ENCODE measurements at places on chromosomes 7 and 10.
A peak's percentile ranks its signal among the peaks of the same experiment; 100 is the strongest.

GRCh38 chr10:33365871-33366411, 31.5 kb upstream of the NRP1 start:
- peak; percentile 92 for DNase-seq

DNA sequence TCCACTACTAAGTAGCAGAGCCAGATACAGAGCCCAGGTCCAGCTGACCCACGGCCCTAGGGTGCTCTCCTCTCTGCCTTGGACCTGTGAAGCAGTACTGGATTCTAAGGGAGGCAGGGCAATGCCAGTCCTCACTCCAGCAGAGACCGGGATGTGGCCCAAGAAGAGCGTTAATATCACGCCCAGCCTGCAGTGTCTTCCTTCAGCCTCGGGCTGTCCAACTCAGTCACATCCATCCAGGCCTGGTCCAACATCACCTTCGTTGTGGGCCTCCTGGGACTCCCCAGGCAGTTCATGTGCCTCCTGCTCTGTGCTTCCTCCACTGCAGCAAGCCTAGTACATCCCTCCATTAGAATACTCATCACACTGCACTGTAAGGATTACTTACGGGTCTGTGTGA, 114.5 kb downstream of the GRID1 start:
- no peak for DNase-seq

GRCh38 chr10:110209926-110210673, 2.7 kb downstream of the MXI1 start:
- DNase-seq, result peak; percentile 77

- DNase-seq, result no peak
Observed at GRCh38 chr7:106218546-106218945, 66.2 kb downstream of the NAMPT start.

GRCh38 chr10:77034240-77034639, 603.4 kb downstream of the KCNMA1 start:
- peak; percentile 90 for DNase-seq

DNA sequence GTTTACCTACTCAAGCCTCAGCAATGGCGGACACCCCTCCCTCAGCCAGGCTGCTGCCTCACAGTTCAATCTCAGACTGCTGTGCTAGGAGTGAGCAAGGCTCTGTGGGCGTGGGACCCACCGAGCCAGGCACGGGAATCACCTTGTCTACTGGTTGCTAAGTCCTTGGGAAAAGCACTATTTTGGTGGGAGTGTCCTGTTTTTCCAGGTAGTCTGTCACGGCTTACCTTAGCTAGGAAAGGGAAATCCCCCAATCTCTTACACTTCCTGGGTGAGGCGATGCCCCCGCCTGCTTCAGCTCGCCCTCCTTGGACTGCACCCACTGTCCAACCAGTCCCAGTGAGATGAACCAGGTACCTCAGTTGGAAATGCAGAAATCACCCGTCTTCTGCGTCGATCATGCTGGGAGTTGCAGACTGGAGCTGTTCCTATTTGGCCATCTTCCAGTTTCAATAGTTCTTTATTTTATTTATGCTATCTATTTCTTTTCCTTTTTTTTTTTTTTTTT, at the start of gene HYAL4:
Gene HYAL4 (plus strand): TSS at position 458 of the 508 bp plus-strand sequence. CDS start 23,105 bp downstream, outside the sequence.
- DNase-seq, result no peak

- no peak for DNase-seq
Observed at GRCh38 chr10:82736305-82736704, 861.3 kb downstream of the NRG3 start.

- no peak for DNase-seq
Observed at GRCh38 chr10:108629834-108630233, 1293.5 kb downstream of the XPNPEP1 start.

GRCh38 chr7:42128703-42129102, 108.3 kb downstream of the GLI3 start:
- DNase-seq, result no peak

DNA sequence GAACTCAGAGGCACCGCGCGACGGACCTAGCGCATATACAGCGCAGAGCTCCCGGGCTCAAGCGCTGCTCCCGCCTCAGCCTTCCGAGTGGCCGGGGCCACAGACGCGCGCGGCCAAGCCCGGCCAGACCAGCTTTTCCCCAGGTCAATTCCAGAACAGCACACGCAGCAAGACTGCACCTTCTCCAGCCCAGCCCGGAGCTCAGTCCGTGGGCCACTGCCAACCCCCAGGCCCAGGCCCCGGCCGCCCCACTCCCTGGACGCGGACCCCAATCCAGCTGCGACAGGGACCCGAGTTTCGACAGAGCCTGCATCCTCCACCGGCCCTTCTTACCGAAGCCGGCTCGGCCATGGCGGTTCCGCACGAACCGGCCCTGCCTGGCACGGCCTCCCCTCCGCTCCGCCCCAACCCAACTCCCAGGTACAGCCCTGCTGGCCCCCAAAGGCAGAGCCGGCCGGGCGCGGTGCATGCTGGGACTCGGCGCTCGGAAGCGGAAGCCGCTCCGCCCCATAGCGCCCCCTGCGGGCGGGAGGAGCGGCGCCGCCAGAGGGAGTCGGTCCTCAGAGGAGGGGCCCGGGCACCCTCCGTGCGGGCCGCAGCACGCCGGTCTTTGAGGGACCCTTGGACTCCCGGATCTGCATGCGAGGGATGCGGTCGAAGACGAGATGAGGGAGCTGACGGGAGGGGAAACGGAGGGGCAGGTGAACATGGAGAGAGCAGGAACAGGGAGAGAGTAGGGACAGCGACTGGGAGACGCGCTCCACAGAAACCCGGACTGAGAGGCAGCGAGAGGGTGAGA, at the start of gene ZNF425:
Gene ZNF425 (minus strand): TSS at position 462 of the 799 bp plus-strand sequence. CDS start 111 bp downstream, at position 351.
- DNase-seq, result peak; percentile 94

GRCh38 chr10:6643962-6644361, 63.9 kb upstream of the PRKCQ start:
- DNase-seq, result no peak

DNA sequence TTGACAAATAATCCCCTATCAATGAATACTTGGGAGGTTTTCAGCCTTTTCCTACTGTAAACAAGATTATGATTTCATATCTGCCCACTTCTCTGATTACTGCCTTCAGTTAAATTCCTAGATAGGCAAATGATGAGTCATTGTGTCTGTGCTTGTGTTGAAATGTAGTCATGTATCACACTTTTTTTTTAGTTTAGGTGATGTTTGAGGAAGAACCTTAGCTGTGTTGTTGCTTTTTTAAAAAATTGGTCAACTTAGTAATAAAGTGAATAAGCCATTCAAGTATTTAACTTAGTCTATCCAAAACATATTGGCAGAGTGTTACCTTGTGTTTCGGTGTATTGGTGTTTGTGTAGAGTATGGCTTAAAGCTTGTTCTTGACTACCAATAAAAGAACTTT, 60.0 kb downstream of the WAC start:
- no peak for DNase-seq

DNA sequence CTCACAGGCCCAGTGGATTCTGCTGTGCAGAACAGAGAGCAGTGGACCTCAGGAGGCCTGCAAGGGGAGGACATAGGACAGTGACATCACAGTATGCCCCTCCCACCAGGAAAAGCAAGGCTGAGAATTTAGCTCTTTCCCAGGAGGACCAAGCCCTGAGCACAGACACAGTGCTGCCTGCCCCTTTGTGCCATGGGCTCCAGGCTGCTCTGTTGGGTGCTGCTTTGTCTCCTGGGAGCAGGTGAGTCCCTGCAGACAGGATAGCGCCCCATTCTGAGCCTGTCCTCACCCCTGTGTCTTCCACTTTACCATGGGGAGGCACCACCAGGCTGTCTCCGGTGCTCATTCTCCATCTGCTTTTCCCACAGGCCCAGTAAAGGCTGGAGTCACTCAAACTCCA, 63.0 kb upstream of the PRSS58 start:
- no peak for DNase-seq

DNA sequence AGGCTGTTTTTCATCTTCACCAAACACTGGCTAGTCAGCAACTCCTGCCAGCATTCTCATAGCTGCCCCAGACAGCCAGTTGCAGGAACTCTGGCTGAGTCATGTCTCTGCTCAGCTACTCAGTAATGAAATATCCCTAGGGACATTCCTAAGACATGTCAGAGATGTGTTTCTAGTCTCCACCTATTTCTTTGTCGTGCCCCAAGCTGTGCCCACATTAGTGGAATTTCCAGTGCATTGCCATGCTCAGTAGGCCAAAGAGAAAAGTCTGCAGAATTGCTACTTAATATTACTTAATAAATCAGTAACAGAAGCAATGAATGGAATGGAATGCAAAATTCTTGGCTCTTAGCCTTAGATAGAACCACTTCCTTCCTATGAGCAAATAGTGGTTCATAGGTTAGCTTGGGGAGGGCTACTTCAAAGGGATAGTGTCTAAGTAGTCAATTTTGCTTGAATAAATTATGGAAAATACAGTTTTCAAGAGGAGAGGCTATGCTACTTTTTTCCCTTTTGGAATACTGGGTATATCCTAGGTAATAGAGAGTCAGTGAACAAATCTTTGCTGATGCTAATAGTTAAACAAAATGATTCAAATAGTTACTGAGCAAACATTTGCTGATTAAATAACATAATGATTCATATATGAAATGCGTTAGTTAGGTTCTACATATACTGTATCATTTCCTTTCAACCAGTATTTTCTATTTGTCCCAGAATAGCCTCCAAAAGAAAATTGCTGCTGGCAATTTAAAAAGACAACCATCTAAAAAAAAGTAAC, 23.6 kb upstream of the SEMA3C start:
- peak; percentile 55 for DNase-seq

- DNase-seq, result no peak
Observed at GRCh38 chr7:12360948-12361347, 42.7 kb downstream of the VWDE start.

DNA sequence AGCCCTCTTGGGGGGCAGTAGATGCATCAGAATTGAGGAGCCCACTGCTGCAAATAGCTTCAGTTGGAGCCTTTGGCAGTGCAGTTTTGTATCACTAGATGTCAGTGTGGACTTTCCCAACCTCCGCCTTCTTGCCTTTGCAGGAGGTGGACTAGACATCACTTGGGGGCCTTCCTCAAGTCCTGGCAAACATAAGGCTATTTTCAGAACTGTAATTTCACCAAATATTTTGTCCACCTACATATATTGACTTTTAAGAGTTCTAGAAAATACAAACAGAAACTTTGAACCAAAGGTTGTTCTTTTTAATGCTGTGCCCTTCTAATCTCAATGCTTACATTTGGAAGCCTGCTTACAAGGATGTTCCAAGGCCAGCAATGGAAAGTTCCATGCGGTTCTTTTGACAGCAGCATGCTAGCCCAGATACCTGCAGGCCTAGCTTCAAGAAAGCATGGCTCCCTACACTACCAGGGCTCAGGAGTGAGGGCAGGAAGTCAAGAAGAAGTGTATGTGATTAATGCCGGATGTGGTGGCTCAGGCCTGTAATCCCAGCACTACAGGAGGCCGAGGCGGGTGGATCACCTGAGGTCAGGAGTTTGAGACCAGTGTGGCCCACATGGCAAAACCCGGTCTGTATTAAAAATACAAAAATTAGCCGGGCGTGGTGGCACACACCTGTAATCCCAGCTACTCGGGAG, 8.0 kb upstream of the ZNRF2 start:
- DNase-seq, result peak; percentile 73

DNA sequence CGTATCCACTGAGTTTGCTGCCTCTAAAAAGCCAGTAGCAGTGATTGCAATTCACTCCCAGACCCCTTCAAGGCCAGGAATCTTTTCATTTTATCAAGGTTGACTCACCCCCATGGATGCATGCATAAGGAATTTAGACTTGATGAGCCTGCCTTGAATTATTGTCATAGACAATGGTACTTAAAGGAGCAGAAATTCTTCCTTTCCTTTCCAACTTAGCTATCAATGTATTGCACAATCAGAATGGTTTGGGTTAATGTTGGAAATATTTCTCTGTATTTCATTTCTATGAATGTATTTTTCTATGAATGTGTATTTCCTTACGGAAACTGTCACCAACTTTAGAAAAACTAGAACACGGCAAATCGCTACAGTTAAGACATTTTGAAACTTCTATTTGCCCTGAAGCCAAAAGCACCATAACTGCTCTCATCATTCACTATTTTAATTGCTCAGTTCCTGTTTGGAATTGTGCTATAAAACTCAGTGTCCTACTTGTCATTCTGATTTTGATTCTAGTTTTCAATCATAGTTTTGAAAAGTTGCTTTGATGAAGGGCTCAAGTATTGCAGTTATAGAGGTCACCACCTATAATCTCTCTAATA, 355.7 kb upstream of the AKR1E2 start:
- DNase-seq, result no peak

GRCh38 chr10:51705774-51706173, 6.4 kb upstream of the CSTF2T start:
- DNase-seq, result no peak

GRCh38 chr7:133511708-133512107, 258.8 kb downstream of the EXOC4 start:
- no peak for DNase-seq

Measured in muscle of back (tissue), 13 donors.